Stimulated activated naive CD4-positive, alpha-beta T cell (primary cell): ENCODE measurements at places on chromosomes 1 and 21.
A peak's percentile ranks its signal among the peaks of the same experiment; 100 is the strongest.

DNA sequence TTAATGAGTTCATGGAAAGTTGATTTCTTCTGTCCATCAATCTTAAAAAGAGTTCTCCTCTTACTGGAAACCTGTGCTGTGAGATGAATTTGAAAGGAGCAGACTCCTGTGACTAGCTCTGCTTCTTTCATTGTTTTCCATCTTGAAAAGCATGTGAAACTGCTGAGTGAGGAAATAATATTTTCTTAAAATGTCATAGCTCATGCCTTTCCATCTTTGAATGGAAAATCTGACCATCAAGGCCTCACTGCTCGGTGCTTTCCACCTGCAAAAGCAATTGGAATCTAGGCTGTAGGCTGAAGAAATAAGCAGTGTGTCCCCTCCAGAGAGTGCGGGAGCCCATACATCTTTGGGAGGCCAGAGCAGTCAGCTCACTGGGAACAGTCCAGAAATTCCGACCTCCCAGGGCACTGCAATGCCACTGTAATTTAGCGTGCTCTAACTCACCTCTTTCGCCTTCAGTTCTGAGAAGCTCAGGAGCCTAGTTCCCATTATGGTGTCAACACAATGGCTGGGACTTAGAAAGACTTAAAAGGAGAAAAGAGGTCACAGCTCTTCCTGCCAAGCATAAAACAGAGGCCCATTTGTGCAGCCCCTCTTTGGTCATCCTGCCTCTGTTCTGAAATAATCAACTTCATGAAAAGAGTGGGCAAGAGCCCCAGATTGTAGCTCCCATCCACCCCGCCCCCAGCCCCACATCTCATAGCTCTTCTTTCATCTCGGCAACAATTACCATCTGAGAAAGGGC is 50.4 kb upstream of the F3 start:
- DNase-seq: no peak

DNA sequence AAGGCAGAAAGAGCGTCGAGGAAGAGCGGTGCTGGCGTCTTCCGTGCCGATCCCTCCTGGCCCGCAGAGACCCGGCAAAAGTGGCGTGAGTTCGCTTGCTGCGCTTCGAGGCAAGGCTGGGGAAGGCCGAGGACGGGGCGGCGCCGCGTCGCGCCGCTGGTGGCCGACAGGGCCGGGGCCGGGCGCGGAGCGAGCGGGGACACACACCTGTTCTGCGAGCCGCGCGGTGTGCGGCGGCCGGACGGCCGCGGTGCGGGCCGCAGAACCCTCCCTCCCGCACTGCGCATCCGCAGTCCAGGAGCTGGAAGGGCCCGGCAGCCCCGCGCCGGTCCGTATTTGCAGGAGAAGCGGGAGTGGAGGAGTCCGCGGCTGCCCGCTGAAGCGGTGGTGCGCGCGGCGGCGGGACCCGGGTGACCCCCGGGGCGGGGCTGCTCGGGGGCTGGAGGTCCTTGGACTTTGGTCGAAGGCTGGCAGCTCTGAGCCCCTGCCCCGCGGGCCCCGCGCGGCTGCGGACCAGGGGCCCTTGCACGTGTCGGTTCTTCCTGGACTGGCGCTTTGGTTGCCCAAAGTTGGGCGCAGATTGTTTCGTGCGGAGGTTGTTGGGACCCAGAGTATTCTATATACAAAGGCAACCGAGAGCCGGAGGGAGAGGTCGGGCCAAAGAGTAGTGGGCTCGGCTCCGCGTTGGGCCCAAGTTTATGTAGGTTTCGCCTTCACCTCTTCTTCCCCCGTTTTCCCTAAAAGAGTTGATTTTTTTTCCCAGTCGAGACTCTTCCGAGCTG is 2.6 kb downstream of the RNF220 start:
- peak; percentile 25 for DNase-seq

GRCh38 chr1:189681252-189681919 is 796.3 kb downstream of the BRINP3 start:
- no peak for DNase-seq

- DNase-seq: no peak
Measured at GRCh38 chr1:8962812-8963530, 17.3 kb downstream of the CA6 start.

DNA sequence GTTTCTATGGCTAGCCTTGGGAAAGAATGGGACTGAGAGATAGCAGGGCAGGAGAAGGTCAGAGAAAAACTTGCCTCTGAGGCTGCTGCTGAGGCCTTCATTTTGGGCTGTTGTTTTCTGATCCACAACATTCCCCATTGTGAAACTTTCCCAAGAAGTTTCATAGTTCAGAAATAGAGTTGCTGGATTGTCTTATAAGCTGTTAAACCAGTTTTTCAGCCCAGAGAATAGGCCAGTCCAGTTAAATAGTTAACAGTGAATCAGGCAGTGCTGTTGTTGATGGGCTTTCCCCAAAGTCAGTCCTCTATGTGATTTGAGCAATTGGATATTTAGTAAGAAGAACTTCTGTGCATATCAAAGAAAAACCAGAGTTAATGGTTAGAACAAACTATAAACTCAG is 77.0 kb downstream of the C21orf91 start:
- DNase-seq: no peak

DNA sequence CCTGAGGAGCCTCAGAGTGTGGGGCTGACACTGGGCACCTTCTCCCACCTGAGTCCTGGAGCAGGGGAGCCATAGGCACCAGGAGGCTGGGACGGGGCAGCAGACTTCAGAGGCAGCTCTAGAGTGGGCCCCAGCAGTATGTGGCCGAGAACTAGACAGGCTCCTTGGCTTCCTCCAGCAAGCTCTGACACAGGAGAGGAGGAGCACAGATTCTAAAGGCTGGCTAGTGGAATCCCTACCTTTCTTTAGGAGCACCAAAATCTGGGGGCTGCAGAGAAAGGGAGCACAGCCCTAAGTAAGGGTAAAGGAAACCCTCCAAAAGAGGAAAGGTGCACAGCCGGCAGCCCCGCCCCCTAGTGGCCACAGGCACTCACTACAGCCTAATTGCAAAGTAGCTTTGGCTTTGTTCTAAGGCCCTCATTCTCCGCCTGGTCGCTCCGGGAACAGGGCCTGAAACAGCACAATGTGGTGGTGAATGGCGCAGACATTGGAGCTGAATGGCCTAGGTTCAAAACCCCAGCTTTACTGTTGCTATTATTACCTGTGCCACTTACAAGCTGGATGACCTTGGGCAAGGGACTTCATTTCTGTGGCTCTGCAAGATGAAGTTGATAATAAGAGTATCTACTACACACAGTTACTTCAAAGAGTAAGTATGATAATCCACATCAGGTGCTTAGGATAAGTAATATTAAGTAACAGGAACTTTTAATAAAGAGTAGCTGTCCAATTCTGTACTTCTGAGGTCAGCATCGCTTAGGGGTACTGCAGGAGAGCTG is 8.8 kb upstream of the GUCA2A start:
- DNase-seq: peak; percentile 30

DNA sequence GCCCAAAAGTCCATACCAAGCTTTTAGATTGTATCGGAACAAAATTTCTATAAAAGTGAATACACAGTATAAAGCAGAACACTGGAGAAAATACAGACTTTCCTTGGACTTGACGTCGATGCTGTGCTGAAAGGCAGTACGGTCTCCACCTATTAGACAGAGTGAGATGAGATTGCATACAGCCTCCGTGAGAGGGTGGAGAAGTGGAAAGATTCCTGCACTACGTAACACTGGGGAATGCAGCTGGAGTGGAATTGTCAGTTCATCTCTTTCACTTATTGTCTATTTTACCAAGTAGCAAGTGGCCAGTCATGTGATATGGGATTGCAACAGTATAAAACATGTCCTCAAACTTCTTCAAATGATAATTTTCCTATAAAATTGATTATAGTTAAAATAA is 209.5 kb downstream of the ZP4 start:
- no peak for DNase-seq

DNA sequence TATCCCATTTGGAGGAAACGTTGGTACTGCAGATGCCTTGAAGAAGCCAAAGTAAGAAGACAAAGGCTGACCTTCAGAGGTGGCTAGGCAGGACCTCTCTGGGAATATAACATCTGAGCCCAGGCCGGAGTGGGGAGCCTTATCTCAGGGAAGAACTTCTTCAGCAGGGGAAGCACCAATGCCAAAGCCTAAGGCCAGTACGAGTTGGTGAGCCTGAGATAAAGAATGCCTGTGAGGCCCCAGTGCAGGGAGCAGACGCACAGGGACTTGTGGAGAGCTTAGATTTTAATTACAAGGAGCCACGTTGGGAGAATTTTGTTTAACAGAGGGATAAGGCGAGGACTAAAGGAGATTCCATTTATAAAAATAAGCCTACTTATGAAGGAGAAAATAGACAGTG is 468.8 kb upstream of the RUNX1 start:
- DNase-seq: no peak

GRCh38 chr1:33093004-33093403 is 12.1 kb downstream of the AZIN2 start:
- DNase-seq: no peak
